GM23338 (cell line): ENCODE measurements at places on chromosomes 4 and X.

DNA sequence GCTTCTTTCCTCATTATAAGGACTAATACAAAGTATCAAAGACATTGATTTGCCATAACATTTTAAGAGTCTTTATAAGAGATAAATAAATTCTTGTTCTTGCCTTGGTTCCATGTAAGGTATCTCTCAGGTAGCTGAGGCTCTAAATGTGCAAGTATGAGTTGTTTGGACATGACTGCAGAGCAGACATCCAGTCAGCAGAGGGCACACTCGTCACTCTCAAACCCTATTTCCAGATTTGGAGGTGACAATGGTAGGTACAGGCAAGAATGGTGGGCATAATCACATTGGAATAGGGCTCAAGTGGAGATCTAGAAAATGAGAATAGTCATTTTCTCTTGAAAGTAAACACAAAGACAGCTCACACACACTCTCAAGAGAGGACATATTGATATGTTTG is 133.3 kb upstream of the ZIC3 start:
- H3K4me3 ChIP-seq, result no peak overlapping the region
- H3K4me1 ChIP-seq, result peaks cover 15% of the 10 kb centered on the region
- peaks cover 32% of the 10 kb centered on the region for H3K27me3 ChIP-seq
- H3K36me3 ChIP-seq, result no peaks in the 10 kb centered on the region
- peak; percentile 65 for DNase-seq

DNA sequence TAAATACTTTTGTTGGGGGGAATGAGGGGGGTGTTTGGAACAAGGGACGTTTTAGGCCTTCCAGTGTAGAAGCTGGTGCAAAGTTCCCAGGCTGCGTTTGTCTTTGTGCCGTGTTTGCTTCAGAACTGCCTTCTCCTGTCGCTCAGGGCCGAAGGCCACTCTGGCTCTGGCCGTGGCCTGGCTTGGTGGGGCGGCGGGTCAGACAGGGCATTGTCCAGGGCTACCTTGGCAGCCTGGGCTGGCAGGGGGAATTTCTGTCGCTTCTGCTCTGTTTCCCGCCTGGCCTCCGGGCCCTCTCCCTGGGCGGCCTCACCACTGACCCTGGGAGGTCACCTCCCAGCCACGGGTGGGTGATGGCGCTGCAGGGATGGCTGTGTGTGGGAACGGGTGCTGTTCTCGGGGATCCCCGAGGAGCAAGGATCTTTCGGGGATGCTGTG is 140.0 kb downstream of the COL4A6 start:
- no peak overlapping the region for H3K27ac ChIP-seq
- peaks cover 5% of the 10 kb centered on the region for H3K4me1 ChIP-seq
- H3K36me3 ChIP-seq, result no peaks in the 10 kb centered on the region

GRCh38 chrX:20217271-20217670 is 49.4 kb downstream of the RPS6KA3 start:
- no peaks in the 10 kb centered on the region for H3K4me1 ChIP-seq
- H3K27me3 ChIP-seq, result no peaks in the 10 kb centered on the region
- no peak overlapping the region for H3K27ac ChIP-seq
- DNase-seq, result no peak

DNA sequence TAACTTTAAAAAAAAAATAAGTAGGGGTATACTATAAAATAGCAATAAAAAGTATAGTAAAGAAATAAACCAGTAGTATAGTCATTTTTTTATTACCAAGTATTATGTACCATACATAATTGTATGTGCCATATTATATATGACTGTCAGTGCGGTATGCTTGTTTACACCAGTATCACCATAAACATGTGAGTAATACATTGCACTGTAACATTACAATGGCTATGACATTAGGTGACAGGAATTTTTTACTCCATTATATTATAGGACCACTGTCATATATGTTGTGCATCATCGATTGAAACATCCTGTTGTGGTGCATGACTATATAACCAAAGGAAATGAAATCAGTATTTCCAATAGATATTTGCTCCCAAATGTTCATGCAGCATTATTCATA is 176.9 kb upstream of the ARHGAP24 start:
- peaks cover under 1% of the 10 kb centered on the region; the same call in 1 of the 2 replicates for H3K4me1 ChIP-seq
- H3K27me3 ChIP-seq, result no peaks in the 10 kb centered on the region
- no peak for DNase-seq

DNA sequence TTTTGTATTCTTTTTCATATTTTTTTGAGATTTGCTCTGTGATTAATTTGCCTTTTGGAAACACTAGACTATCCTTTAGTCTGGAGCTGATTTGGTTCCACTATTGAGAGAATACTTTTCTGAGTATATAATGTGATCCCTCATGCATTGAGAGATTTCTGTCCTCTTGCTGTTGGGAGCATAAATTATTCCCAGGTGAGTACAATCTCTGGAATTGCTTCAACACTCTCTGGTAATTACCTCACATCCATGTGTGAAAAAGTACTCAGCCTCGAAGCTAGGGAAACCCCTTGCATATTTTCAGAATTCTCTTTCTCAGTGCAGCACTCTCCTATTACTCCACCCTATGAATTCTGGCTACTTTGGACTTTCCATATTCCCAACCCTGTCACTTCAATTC is 550.0 kb downstream of the RAPGEF2 start:
- H3K4me3 ChIP-seq, result no peak overlapping the region
- no peaks in the 10 kb centered on the region for H3K4me1 ChIP-seq
- H3K27ac ChIP-seq, result no peak overlapping the region
- no peak for DNase-seq

DNA sequence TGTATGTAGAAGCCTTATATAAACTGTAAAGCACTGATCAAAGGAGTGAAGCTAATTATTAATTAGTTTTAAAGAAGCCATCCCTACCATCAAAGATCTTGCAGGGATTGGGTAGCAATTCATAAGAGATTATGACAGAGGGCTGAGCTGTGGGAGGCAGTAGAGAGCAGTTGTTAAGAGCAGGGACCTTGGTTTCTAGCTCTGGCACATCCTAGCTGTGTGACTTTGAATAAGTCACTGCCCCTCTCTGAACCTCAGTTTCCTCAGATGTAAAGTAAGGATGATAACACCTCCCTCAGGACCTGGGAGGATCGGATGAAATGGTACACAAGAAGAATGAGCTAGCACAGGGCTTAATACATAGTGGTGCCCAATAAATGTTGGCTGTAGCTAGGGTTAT is 45.4 kb downstream of the APLN start:
- no peak overlapping the region for H3K27ac ChIP-seq
- DNase-seq, result no peak
- H3K4me1 ChIP-seq, result no peaks in the 10 kb centered on the region
- no peak overlapping the region for H3K4me3 ChIP-seq

GRCh38 chrX:46488712-46489111 is 56.5 kb downstream of the ZNF674 start:
- H3K4me3 ChIP-seq, result no peak overlapping the region
- H3K27ac ChIP-seq, result peak overlapping the region; percentile 86; the same call in 1 of the 2 replicates
- no peaks in the 10 kb centered on the region for H3K36me3 ChIP-seq
- H3K27me3 ChIP-seq, result no peaks in the 10 kb centered on the region

GRCh38 chr4:70706516-70706915 is 15.2 kb upstream of the RUFY3 start:
- no peaks in the 10 kb centered on the region for H3K36me3 ChIP-seq
- peaks cover 26% of the 10 kb centered on the region for H3K27me3 ChIP-seq
- H3K4me3 ChIP-seq, result peak overlapping the region; percentile 86
- no peak for DNase-seq
- no peak overlapping the region for H3K27ac ChIP-seq

- H3K27me3 ChIP-seq, result no peaks in the 10 kb centered on the region
- H3K36me3 ChIP-seq, result no peaks in the 10 kb centered on the region
- H3K27ac ChIP-seq, result no peak overlapping the region
- H3K4me3 ChIP-seq, result no peak overlapping the region
- DNase-seq, result peak; percentile 22
Observed at GRCh38 chr4:154086247-154086646, 297.4 kb upstream of the SFRP2 start.

DNA sequence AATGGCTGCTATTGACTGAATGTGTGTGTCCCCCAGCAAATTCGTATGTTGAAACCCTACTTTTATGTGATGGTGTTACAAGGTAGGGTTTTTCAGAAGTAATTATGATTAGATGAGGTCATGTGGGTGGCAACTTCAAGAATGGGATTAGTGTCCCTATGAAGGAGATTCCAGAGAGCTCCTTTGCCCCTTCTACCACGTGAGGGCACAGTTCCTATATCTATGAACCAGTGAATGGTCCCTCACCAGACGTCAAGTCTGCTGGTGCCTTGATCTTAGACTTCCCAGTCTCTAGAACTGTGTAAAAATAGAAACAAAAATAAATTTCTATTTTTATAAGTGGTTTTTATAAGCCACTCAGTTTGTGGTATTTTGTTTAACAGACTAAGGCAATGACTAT is 1137.6 kb upstream of the IGFBP7 start:
- H3K4me3 ChIP-seq, result no peak overlapping the region
- H3K27me3 ChIP-seq, result no peaks in the 10 kb centered on the region
- DNase-seq, result peak; percentile 53
- no peaks in the 10 kb centered on the region for H3K36me3 ChIP-seq

- no peak overlapping the region for H3K27ac ChIP-seq
- no peak for DNase-seq
- no peaks in the 10 kb centered on the region for H3K4me1 ChIP-seq
- no peak overlapping the region for H3K4me3 ChIP-seq
- H3K36me3 ChIP-seq, result no peaks in the 10 kb centered on the region
Observed at GRCh38 chrX:95703696-95704095, 980.9 kb upstream of the DIAPH2 start.

- DNase-seq, result no peak
- H3K36me3 ChIP-seq, result no peaks in the 10 kb centered on the region
- no peak overlapping the region for H3K4me3 ChIP-seq
- H3K27me3 ChIP-seq, result no peaks in the 10 kb centered on the region
- H3K27ac ChIP-seq, result no peak overlapping the region
Observed at GRCh38 chr4:13722649-13723048, 95.1 kb upstream of the BOD1L1 start.

DNA sequence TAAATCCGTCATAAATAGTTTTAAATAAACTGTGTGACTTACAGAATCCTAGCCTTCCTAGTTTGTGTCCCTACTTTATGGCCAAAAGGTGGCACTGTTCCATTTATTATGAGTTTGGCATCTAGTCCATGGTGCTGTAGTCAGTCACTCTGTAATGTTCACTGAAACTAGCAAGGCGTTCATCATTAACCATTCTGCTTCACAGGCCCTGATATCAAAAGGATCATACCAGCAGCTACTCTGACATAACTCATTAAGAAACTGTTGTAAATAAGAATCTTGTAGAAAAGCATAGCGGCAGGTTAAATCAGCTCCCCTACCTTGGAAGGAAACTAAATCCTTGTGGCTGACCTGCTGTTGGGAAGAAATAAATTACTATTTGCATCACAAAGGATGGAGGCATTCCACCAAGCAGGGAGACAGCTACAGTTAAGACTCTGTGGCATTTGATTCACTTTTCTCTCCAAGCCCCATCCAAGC is 919.6 kb upstream of the DIAPH2 start:
- peaks cover 16% of the 10 kb centered on the region for H3K4me1 ChIP-seq
- DNase-seq, result peak; percentile 68
- H3K27me3 ChIP-seq, result no peaks in the 10 kb centered on the region

DNA sequence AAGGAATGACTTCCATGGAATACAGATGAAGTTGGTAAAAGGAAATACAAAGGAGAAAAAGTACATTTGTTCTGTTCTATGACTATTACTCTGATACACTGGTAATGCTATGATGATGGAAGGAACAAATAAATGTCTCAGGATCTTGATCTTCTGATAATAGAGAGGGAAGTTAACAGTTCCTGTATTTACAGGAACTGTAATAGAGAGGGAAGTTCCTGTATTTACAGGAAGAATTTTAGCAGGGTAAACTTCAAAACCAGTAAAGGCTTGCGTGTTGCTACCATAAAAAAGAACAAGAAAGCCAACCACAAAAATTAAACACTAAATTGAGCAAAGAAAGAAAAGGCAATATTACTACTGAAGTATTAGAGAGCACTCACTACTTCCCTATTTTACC is 91.7 kb upstream of the HPGD start:
- no peak overlapping the region for H3K4me3 ChIP-seq
- no peaks in the 10 kb centered on the region for H3K4me1 ChIP-seq
- peaks cover 7% of the 10 kb centered on the region for H3K36me3 ChIP-seq
- no peak for DNase-seq
- no peak overlapping the region for H3K27ac ChIP-seq
- H3K27me3 ChIP-seq, result no peaks in the 10 kb centered on the region

DNA sequence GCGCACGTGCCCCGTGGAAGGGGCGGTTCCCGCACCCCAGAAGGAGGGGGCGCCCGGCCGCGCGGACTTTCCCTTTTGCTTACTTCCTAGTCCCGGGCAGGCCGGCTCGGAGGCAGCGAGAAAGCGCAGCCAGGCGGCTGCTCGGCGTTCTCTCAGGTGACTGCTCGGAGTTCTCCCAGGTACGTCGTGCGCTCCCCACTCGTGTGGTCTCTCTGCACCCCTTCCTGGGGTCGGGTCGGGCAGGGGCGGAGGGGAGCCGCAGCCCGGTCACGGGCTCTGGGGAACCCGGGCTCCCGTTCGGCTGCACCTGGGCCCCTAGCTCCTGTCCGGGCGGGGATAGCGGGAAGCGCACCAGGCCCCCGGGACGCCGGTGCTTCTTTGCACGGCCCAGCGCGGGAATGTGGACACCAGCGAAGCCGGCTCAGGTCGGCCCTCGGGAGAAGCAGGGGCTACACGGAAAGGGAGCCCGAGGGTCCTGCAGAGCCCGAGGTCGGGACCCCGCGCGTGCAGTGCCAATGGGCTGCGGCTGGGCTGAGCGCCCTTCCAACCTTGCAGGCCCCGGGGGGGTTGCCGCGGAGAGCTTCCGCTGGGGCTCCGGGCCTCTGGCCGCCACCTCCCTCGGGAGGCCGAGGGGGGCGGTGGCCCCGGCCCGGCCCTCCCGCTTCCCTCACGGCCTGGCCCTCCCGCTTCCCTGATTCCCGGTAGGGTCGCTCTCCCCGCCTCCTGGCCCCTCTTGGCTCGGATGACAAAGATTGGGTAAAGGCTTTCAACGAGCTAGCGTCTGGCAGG is at the start of gene TLR2:
Gene TLR2 (plus strand): TSS at position 99 of the 789 bp plus-strand sequence. CDS start 18,628 bp downstream, outside the sequence.
- H3K27me3 ChIP-seq, result peaks cover 55% of the 10 kb centered on the region
- DNase-seq, result peak; percentile 80
- H3K4me1 ChIP-seq, result peaks cover 4% of the 10 kb centered on the region
- H3K4me3 ChIP-seq, result peak within 1 kb of the TSS; percentile 79
- no peak within 1 kb of the TSS for H3K27ac ChIP-seq
- H3K36me3 ChIP-seq, result no peaks in the 10 kb centered on the region

- H3K4me1 ChIP-seq, result no peaks in the 10 kb centered on the region
- no peaks in the 10 kb centered on the region for H3K27me3 ChIP-seq
- H3K36me3 ChIP-seq, result no peaks in the 10 kb centered on the region
- DNase-seq, result no peak
Observed at GRCh38 chrX:19388741-19389140, 45.0 kb downstream of the PDHA1 start.

DNA sequence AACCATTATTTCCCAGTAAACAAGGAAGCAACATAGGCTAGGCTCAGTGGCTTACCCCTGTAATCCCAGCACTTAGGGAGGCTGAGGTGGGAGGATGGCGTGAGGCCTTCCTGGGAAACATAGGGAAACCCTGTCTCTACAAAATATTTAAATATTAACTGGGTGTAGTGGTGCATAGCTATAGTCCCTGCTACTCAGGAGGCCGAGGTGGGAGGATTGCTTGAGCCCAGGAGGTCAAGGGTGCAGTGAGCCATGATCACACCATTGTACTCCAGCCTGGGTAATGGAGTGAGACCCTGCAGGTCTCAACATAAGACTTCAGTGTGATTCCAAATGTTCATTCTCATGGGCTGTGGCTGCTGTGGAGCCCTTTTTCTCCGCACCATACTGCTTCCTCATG is 34.9 kb downstream of the FHDC1 start:
- no peak for DNase-seq
- no peak overlapping the region for H3K4me3 ChIP-seq
- H3K27ac ChIP-seq, result no peak overlapping the region
- H3K36me3 ChIP-seq, result peaks cover 36% of the 10 kb centered on the region
- H3K27me3 ChIP-seq, result no peaks in the 10 kb centered on the region

GRCh38 chr4:155025762-155026457 is 182.5 kb upstream of the NPY2R start:
- H3K36me3 ChIP-seq, result no peaks in the 10 kb centered on the region
- H3K27me3 ChIP-seq, result no peaks in the 10 kb centered on the region
- no peak overlapping the region for H3K4me3 ChIP-seq
- DNase-seq, result peak; percentile 96
- no peaks in the 10 kb centered on the region for H3K4me1 ChIP-seq
